ENCODE measurements at places on chromosomes 16 and 17.
A peak's percentile ranks its signal among the peaks of the same experiment; 100 is the strongest.

DNA sequence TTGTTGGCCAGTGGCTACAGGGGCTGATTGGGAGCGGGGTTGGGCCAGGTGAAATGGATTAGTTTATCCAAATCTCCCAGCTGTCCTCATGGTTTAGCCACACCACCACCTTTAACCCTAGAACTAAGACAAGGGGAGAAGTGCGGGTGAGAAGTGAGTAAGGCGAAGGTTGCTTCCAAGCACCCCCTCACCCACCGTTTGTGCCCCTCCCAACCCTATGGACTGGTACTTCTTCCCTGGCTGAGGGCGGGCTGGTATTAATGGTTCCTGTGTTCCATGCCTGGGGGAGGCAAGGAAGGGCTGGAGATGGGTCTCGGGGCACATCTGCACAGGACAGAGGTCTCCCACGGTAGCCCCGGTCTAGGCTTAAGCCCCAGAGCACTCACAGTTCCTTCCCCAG lies 25.1 kb downstream of the NT5M start:
- no peak for DNase-seq

DNA sequence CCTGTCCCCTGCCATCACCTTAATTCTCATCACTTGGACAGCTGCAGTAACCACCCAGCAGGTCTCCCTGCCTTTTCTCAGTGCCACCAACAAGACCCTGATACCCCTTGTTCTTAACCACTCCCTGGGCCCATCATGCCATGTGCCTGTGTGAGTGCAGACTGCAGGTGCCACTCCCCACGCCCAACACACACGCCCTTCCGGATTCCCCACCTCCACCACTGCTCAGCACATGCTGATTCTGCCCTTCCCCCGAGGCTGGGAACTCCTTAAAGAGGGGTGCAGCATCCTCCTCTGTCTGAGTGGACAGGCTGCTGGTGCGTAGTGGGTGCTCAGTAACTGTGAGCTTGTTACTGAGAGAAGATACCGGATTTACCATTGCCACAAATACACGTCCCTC lies 52.4 kb downstream of the PLD6 start:
- DNase-seq = no peak

DNA sequence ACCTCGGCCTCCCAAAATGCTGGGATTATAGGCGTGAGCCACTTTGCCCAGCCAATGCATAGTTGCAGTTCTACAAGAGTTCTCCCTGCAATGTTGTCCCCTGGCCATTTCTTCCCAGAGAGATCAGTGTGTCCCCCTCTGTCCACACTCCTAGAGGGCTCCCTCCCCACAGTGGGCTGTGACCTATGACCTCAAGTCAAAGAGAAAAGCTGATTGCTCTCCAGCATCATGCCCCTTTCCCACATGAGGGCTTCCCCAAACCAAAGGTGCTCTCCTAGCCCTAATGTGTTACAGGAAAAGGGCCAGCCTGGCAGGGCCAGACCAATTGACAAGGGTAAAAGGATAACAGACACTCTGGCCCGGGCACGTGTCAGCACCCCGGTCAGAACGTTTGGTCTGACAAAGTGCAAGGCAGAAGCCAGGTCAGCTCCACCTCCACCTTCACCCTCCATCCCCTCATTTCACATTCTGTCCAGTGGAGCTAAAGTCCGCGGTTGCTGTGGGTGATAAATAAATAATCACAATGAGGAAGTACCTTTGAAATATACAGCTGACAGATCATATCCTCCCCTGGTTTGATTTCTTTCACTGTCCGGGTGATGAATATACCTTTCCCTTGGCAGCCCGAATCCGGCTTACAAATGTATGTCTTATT lies 17.8 kb downstream of the TTLL6 start:
- DNase-seq = no peak

GRCh38 chr16:51321251-51321650 lies 170.2 kb upstream of the SALL1 start:
- no peak for DNase-seq

DNA sequence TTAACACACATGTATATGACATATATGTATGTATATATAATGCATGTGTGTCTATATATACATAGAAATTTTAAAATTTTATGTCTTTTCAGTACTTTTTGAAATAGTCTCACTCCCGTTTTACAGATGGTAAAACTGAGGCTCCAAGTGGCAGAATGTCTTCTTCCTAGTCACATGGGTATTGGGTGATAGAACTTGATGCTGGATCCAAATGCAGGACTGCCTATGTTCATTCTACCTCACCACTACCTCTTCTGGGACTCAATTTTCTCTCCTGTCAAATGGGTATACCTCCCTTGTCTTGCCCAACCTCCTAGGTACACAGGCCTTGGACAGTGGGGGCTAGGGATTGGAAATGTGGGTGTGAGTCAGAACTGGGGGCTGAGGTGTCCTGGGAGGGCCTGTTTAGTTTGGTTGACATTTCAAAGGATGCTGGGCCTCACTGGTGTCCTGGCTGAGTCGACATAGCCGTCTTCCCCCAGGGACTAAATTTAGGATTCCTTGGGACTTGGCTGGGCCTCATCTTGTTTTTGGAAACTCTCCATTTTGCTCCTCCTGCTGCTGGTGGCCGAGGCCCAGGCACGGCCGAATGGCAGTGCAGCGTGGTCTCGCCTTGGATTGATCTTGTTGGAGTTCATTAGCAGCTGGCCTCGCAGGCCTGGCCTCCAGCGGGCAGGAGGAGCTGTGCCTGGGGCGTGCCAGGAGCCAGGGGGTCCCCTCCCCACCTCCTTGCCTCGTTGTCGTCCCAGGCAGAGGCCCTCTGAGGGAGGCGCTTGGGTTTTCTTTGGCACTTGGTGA lies 25.9 kb downstream of the NKD1 start:
- DNase-seq = no peak

GRCh38 chr16:72427783-72428331 lies 255.9 kb upstream of the PMFBP1 start:
- DNase-seq = no peak

GRCh38 chr17:27224526-27225315 lies 69.2 kb upstream of the WSB1 start:
- DNase-seq = peak; percentile 52

- DNase-seq = no peak
These were observed 303.9 kb downstream of the C16orf95 start for GRCh38 chr16:87012954-87013938.

DNA sequence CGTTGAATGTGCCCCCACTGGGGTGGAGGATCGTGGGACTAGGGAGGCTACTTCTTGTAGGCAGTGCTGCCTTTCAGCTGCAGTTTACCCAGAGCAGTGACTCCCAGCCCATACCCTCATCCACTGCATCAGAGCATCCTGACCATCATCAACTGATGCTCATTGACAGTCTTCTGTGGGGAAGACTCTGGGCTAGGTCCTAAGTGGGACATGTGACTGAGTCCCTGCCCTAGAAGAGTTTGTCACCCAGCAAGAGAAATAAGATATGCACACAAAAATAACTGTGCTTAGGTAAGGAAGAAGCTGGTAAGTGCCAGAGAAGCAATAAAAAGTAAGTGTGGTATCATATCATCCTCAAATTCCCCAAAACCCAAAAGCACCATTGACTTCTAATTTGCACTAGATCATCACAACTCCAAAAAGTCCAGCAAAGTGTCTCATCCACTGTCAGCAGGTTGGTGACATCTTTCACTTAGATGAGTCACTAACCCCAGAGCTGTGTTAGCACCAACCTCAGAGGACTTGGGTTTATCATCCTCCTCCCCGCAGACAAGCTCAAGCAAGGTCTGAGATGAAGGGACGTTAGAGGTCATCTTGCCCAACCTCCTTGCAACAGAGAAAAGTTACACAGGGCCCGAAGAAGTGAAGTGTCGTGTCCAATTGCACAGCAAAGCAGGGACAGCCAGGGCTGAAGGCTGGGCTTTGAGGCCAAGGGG lies 99.0 kb downstream of the CCDC182 start:
- DNase-seq = peak; percentile 89

- DNase-seq = no peak
These were observed 13.3 kb downstream of the TSPOAP1 start for GRCh38 chr17:58315281-58315711.

DNA sequence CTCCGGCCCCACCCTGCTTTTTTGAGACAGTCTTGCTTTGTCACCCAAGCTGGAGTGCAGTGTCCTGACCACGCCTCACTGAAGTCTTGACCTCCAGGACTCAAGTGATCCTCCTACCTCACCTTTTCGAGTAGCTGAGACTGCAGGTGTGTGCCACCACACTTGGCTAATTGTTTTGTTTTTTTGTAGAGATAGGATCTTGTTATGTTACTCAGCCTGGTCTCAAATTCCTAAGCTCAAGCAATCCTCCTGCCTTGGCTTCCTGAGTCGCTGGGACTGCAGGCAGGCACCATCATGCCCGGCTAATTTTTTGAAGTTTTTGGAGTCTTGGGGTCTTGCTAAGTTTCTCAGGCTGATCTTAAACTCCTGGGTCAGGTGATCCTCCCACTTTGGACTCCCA lies 206.7 kb downstream of the SHISA9 start:
- no peak for DNase-seq

DNA sequence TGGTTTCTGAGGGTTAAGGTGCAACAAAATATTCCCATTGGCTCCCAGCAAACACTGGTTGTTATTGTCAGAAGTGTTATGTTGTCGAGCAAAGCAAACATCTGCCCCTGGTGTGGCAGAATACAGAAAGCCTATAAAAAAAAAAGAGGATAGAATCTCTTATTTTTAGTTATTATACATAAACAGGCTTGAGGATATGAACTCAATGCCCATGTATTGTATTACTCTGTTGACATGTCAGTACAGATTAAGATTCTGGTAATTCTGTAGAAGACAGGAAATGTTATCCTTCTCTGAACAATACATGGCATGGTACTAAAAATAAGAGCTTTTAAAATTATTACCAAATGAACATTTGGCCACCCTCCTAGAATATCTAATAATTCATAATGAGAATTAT lies 73.7 kb downstream of the CA4 start:
- DNase-seq = no peak

DNA sequence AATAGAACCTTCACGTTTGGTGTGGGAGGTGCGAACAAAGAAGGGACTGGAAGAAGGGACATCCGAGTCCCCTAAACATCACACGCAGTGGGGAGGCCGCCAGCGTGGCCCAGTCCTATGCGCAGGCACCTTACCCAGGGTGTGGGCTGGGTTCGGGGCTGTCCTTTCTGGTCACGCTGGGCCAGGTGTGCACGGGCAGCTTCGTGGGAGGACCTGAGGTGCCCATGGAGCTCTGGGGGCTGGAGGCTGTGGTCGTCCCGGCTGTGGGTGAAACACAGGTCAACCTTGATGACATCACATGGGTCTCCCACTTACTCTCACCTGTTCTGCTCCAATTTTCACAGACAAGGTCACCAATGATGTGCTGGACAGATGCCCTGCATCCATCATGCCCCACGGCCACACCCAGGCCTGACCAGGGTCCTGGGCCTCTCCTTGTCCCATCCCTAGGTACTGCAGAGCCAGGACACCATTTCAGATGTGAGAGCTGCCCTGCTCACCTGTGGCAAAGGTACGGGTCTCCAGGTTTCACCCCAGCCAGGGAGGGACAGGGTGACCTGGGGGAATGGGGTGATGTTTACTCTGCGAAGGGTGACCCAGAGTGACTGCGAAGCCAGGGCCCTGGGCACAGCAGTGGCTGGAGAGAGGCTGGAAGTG lies 3.1 kb downstream of the CD300C start:
- DNase-seq = no peak

DNA sequence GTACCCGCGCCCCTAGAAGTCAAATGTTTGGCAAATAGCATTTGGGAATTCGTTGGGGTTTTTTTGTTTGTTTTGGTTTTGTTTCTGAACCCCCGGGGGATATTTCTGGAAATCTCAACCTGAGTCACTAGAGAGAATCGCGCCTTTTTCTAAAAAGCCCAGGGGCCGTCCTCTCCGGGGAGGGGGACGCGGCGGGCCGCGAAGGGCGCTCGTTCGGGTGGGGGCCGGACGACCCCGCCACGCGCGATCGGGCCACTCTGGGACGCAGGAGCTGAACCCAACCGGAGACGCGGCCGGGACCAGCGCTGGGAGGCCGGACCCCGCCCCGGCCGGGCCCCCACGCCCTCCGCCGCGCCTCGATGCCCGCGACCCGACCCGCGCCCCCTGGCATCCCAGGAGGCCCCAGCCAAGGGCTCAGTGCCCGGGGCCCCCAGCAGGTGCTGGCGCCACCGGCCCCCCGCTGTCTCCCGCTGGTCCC lies 302 bp downstream of the LITAF start:
- DNase-seq = peak; percentile 95

DNA sequence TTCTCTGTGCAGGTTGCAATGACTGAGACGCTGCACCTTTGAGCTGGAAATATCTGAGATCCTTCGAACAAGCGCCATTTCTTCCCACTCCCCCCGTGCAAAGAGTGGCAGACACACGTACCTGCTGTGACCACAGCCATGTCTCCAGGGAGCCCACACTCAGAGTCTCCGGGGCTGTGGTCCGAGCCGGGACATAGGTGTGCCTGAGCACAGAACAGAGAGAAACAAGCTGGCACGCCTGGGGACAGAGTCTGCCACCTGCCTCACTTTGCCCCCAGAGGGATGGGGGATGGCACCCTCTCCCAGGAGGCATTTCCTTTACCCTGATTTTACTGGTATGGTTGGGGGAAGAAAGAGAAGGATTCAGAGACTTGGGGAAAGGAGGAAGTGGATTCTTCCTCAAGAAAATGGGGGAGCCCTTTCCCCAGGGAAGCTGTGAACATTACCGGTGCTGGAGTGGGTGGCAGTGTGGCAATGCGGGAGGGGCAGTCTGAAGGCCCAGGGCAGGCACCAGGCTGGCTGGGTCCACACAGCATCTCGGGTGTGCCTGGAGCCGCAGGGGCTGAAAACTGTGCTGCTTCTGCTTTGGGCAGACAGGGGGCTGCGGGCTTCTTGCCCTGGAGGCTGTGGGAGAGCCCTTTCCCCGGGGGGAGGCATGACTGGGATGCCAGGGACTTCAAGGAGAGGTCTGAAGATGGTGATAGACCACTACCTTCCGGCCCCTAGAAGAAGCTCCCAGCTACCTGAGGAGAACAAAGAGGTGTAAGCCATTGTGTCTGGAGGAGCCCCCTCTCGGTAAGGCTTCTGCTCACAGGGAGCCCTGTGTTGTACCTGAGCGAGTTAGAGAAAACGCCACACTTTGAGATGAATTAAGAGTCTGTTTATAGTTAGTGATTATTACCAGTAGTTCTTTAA lies 6.6 kb upstream of the PIK3R6 start:
- DNase-seq = no peak

DNA sequence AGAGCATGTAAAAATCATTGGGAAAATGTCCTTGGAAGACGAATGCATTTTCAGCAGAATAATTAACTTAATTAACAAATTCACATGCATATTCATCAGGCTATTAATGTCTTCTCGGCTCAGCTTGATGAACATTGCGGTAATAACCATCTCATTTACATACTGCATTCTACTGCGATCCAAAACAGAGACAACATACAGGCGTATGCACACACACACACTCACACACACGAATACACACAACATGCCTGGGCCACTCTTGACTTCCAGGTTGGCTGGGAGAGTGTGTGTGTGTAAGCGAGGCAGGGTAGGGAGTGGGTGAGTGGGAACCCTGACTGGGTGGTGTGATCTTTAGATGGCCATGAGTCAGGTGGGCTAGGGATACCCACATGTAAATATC lies 44.7 kb downstream of the NEUROD2 start:
- DNase-seq = no peak

DNA sequence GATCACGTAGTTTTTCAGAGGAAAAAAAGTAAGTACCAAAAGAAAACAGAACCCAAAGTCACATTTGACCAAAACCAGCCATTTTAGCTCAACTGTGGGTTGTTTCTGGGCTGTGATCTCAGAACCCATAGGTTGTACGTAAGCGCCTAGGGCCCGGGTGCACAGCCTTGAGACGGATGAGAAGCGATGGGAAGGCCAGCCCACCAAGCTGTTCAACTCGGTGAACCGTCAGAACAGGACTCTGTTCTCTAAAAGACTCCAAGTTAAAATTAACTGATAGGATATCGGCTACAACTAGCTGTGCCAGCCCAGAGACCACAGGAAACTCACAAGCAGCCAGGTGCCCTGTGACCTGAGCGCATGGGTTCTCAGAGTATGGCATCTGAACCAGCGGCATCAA lies 28.3 kb downstream of the USP22 start:
- DNase-seq = no peak
